ENCODE measurements at places on chromosomes 7 and 10.

- no peak for ATAC-seq
Measured at GRCh38 chr7:155787171-155787851, 25.0 kb downstream of the SHH start.

GRCh38 chr7:69714886-69715576, 116.8 kb downstream of the AUTS2 start:
- ATAC-seq: no peak

DNA sequence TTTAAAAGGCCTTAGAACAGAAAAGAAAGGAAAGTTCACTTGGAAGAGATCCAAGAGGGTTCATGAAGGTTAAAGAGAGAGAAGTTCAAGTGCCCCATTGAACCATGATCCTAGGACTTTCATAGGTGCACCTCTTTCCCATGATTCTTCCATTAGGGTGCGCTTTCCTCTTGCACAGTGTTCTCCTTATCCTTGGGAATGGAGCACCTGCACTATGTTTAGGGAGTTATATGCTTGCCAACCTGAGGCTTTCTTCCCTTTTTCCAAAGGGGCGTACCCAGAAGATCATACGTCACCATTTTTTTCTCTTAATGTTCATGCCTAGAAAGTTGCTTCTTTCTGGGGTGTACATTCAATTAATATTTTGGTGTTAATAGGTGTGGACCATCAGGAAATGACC, 908.0 kb upstream of the SORCS1 start:
- no peak for ATAC-seq

DNA sequence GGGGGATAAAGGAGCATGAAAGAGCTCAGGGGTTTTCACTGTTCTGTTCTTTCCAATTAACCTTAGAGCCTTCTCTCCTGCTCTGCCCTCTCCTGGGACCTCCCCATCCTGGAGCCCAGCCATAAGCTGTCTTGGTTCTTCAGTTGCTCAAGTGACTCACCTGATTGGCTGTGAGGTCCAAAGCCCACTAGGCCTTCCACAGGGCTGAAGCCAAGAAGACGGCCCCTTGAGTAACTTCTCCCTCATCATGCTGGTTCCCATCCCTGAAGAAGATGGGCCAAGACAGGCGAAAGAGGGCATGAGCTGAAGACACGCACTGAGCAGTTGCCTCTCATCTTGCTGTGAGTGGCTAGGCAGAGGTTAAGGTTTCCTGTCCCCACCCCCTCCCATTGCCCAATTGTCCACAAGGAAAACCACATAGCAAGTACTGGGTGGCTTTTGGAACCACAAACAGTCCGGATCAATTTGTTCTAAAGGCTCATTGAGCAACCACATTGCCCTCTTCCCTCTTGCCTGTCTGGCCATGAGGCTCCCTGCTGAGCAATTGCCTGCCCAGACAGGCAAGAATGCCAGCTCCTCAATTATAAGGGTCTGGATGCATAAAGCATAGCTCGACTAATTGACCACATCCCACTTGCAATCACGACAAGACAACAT, 43.9 kb upstream of the GPAM start:
- ATAC-seq: no peak

DNA sequence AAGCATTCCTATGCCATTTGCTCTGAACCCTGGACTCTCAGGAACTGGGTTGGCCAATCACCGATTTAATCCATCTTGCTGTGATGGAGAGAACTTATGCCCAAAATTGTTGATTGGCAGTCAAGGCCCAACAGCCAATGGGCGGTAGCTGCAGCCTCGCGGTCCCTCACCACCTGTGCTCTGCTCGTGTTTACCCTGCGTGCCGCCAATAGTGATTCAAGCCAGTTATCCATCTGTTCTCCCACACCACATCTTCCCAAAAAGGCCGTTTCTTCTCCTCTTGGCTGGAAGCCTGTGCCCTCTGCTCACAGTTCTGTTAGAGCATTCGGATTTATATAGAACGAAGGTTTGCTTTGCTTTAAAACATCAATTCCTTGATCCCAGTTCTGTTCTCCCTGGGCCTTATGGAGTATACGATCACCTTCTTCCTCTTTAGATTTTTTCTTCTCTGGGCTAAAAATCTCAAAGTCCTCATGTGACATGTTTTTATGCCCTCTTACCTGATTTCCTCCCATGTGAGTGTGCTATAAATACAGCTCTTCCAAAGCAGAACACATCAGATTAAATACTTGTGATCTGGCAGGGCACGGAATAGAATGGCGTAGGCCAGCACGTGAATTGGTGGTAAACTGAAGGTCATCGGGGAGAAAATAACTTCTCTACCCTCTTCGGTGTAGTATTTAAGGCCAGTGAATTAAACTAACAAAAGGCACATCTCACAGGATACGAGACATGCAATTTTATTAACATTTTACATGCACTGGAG, 212.8 kb downstream of the NSUN6 start:
- ATAC-seq: no peak

GRCh38 chr10:33064706-33065105, 106.7 kb upstream of the ITGB1 start:
- no peak for ATAC-seq

GRCh38 chr7:105745681-105746330, 130.6 kb downstream of the ATXN7L1 start:
- ATAC-seq: no peak

DNA sequence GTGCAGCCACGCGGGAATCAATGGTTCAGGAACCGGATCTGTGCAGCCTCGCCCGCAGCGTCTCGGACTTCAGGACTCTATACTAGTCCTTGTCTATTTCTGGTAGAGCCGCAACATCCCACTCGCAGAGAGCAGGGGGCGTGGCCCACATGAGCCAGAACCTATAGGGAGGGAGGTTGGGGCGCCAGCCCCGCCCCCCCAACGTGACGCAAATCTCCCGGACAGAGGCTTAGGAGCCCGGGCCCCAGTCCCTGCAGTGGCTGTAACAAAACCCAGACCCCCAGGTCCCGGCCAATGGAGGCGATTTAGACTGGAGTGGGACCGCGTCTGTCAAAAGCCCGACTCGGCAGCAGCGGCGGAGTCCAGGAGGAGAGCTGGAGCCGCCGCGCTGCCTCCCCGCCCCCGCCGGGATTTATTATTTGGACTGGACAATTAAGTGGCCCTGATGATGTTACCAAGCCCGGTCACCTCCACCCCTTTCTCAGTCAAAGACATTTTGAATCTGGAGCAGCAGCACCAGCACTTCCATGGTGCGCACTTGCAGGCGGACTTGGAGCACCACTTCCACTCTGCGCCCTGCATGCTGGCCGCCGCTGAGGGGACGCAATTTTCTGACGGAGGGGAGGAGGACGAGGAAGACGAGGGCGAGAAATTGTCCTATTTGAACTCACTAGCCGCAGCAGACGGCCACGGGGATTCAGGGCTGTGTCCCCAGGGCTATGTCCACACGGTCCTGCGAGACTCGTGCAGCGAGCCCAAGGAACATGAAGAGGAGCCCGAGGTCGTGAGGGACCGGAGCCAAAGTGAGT, at the start of gene NKX2-3:
TSS of gene NKX2-3 (plus strand) at position 256 of the 809 bp plus-strand sequence. CDS start at position 446, 190 bp downstream.
- ATAC-seq: peak; percentile 26

DNA sequence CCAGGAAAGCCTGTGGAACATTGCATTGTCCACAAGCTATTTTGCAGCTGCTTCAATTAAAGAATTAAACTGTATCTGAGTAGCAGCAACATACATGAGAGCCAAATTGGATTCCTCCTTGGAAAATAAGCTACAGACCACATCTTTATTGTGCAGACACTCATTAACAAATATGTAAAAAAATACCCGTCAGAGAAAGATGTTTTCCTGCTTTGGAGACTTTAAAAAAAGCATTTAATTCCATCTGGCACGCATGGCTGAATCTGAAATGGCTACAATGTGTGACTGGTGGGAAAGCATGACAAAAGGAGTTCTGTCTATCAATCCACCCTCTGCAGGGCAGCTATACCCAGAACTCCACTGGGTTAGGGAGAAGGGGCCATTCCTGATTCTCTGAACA, 73.1 kb upstream of the HPS1 start:
- ATAC-seq: no peak

- no peak for ATAC-seq
Measured at GRCh38 chr10:34292675-34293074, 522.4 kb downstream of the PARD3 start.

- no peak for ATAC-seq
Measured at GRCh38 chr10:69835875-69836730, 34.4 kb downstream of the COL13A1 start.

DNA sequence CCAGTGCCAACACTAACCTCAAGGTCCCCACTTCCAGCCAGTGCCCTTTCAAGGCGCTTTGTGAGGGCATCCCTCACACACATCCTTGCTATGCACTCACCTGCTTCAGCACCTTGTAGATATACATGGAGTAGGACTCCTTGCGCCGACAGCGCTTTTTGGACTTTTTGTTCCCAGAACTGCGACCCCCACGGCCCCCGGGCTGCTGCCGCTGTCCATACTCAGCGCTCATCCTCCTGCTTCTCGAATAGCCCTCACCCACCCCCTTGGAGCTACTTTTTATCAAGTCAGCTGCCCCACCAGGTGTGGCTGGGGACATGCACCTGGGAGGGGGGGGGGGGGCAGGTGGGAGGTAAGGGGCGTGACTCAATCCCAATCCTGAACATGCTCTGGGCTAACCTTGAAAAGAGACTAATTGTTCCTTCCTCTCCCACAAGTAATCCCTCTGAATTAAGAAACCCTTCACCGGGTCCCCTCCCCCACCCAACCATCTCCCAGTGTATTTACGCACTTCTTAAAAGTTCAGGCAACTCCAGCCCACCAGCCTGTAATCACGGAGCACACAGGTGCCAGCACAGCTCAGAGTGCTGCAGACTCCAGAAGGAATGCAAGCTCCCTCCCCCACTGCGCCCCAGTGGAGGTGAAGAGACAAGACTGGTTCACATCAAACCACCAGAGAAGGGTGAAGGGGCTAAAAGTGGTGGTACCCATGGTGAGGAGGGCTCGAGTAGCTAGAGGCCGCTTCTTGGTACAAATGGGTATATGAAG, at the start of gene H2BK1:
TSS of gene H2BK1 (minus strand) at position 402 of the 768 bp plus-strand sequence. CDS start at position 232, 170 bp downstream.
- ATAC-seq: no peak

- no peak for ATAC-seq
Measured at GRCh38 chr7:145478541-145478940, 638.1 kb upstream of the CNTNAP2 start.

GRCh38 chr7:146331369-146331768, 214.8 kb downstream of the CNTNAP2 start:
- ATAC-seq: no peak

DNA sequence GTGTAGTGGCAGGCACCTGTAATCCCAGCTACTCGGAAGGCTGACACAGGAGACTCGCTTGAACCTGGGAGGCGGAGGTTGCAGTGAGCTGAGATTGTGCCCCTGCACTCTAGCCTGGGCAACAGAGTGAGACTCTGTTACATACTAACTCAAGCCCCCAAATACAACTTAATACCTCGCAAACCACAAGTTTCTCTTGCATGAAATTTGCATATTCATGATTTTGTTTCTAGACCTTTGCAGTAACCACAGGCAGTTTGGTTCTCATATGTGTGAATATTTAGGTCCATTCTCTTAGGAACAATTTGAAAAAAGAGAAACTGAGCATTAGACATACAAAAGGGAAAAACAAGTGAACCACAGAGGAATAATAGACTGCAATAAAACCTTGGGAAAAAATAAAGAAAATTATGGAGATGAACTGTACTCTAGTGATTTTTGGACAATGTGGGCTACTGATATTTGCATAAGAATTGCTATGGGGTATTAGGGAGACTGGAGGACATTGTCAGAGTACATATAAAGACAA, 77.0 kb downstream of the ZNF277 start:
- ATAC-seq: no peak

DNA sequence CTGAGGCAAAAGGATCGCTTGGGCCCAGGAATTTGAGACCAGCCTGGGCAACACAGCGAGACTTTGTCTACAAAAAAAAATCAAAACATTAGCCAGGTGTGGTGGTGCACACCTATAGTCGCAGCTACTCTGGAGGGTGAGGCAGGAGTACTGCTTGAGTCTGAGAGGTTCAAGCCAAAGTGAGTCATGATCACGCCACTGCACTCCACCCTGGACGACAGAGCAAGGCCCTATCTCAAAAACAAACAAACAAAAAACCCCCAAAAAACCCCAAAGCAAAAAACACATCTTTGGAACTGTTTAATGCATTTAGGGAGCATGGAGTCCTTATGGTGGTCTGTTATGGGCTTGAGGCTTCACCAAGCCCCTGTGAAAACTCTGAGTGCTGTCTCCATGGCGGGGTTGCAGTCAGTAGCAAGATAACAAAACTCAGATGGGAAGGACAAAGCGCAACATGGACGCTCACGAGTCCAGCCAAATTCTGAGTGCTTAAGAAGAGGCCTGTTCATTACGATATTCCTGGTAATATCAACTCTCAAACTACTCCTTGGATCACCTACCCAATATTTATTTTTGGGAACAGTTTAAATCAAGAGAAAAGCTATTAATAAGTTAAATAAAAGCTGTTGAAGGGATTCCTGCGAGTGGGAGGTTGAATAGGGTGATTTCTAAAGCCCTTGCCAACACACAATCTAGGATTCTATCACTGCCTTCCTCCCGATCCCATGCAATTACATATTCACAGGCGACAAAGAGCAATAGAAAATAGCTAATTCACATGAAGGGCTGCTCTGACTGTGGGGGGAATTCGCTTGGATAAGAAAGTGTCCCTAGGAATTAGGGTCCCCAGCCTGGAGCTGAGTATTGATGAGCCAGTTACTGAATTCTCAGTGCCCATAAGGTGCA, 123.3 kb downstream of the HIPK2 start:
- ATAC-seq: no peak

DNA sequence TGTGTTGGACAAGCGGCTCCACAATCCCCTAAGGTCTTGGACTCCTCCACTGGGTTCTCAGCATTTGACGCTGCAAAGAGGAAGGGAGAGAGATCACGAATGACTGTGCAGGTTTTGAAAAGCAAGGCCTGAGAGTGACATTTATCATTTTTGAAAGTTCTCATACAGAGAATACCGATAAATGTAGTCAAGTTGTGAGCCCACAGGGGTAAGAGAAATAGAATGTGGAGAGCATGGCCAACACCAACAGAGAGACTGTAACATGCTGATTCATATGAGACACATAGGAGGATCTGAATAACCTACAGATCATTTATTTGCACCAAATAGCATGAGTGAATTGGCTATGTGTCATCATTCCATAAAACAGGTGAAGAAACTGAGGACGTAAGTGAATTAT, 230.5 kb upstream of the MBL2 start:
- no peak for ATAC-seq

- ATAC-seq: no peak
Measured at GRCh38 chr10:46544989-46545791, 11.3 kb downstream of the GPRIN2 start.
